ENCODE measurements at places on chromosomes 16 and 17.
A peak's percentile ranks its signal among the peaks of the same experiment; 100 is the strongest.

DNA sequence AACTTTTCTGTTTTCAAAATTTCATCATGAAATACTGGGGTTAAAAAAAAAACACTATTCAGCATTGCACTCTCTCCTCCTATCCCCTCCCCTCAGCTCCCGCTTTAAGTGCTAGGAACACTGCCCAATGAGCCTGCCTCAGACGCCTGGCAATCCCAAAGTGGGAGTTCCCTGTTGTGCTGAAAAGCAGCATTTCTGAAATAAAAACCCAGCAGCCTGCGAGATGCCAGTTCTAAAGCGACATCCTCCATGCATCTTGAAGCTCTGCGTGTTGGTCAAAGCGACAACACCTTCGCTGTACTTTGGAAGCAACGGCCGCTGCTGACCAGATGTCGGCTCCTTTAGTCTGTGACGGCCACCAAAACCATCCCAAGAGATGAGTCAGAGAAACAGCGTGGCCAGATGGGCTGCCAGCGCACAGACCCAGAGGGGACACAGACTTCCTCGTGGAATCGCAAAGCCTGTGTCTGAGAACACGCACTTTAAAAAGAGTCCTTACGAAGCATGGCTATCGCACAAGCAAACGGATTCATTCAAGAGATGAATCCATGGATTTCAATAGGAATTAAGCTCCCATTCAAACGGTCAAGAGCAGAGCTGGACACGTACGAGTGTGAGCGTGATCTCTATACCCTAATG, 32.8 kb downstream of the FBXO31 start:
- no peak for DNase-seq

DNA sequence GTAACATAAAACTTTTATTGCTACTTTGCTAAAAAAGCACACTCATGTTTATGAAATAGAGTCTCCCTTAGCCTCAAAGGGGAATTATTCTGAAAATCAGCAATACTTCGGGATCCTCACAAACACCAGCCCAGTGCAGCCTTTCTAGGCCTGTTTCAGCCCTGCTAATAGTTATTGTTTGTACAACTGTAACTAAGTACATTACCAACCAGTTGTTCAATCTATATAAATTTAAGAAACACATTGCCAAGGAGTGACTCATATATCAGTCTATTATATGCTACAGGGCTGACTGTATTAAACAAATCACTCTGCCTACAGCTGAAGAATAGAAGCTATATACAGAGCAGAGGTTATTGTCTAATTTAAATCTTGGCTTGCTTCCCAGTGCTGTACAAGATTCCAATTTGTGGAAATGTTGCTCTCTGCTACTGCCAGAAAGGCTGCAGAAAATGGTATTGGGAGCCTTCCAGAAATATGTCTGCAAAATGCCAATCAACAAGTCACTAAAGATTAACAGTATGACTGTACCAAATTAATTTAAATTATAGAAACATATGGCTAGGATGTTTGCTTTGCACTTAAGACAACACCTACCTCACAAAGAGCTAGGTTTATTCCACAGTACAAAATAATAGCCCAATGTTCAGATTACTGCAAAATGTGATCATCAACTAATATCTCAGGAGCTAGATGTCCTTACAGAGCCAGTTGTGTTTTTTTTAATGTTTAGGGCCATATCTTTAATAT, 49.7 kb downstream of the TOX3 start:
- DNase-seq = no peak

GRCh38 chr17:74864866-74865395, 5.2 kb upstream of the GRIN2C start:
- peak; percentile 88 for DNase-seq

DNA sequence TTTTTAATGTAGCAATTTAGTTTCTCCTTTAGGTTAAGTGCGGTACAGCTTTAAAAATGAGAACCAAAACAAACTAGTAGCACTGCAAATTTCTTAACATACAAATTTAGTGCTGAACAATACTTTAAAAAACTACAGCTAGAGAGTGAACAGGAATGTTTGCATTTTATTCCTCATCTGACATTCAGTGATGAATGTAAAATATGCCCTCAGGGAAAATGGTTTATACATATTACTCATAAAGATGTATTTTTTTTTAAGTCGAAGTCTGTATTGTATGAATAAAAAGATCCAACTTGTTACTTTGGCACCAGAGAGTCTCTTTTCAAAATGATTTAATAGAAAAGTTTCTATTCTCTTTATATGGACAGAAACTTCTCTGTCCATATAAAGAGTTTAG, 96.8 kb downstream of the BRIP1 start:
- no peak for DNase-seq

GRCh38 chr16:89145406-89146161, 26.0 kb upstream of the CDH15 start:
- DNase-seq = no peak

GRCh38 chr16:31331141-31331764, 23.7 kb upstream of the ITGAX start:
- peak; percentile 6 for DNase-seq

GRCh38 chr16:65235339-65236177, 113.7 kb upstream of the CDH11 start:
- DNase-seq = no peak

GRCh38 chr17:8151641-8152111, 528 bp downstream of the PER1 start:
- DNase-seq = peak; percentile 75

DNA sequence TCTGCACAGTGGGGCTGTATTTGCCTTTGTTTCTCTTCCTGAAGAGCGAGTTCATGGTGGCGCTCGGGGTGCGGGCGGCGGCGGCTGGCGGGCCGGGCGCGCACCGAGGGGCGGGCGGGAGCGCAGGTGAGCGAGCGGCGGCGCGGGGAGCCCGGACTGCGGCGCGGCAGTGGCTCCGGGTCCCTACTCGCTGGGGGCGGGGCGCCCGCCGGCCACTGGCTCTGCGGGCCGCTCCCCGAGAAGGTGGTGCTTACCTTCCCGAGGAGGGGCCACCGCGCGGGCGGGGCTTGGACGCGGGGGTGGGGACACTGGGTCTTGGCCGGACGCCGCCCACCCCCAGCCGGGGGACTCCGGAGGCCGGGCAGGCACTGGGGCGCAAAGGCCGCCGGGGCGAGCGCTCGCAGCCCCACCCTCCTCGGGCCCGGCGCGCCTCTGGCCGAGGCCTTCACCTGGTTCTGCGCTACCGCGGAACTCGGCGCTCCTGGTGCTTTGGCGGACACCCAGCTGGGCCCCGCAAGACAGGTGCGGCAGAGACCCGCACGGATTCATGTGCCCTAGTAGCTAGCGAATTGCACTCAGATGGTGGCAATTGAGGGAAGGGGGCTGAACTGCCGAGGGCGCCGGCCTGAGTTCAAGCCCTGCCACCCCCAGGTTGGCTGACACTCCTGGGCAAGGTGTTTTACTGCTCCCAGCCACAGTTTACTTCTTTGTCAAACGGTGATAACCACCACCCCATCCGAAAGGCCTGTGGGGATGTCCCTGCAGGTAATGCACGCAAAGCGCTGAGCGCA, at the start of gene PPL:
PPL (minus strand) TSS at position 158 of the 791 bp plus-strand sequence; CDS start at position 55, 103 bp downstream.
- DNase-seq = peak; percentile 97

- no peak for DNase-seq
Measured at GRCh38 chr16:80691111-80691741, 113.2 kb downstream of the CDYL2 start.

GRCh38 chr17:64218066-64218465, 45.0 kb downstream of the TEX2 start:
- DNase-seq = no peak

GRCh38 chr17:44779211-44780025, 20.6 kb downstream of the ADAM11 start:
- DNase-seq = peak; percentile 90

DNA sequence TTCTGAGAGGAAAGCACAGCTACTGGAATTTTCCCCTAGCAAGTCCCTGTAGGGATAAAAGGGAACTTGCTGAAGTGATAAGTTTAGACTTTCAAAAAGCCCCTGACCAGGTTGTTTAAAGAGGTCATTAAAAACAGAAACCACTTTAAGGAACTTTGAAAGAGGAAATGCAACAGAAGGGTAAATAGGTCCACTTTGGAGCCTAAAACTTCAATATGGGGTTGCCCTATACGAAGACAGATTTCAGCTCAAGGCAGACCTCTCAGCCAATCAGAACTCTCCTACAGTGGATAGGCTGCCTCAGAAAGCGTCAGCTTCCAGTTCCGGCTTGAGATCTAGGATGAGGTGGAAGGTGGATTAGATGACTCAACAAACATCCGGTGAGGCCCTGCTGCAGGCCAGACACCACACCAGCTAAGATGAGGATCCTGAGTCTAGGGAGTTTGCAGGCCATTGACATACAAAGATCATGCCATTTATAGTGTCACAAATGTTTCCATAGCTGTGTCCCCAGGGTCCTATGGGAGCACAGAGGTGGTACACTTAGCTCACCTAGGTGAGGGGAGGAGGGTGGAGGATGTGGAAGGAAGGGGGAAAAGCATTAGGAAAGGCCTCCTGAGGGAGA, 7.9 kb upstream of the MFSD6L start:
- no peak for DNase-seq

DNA sequence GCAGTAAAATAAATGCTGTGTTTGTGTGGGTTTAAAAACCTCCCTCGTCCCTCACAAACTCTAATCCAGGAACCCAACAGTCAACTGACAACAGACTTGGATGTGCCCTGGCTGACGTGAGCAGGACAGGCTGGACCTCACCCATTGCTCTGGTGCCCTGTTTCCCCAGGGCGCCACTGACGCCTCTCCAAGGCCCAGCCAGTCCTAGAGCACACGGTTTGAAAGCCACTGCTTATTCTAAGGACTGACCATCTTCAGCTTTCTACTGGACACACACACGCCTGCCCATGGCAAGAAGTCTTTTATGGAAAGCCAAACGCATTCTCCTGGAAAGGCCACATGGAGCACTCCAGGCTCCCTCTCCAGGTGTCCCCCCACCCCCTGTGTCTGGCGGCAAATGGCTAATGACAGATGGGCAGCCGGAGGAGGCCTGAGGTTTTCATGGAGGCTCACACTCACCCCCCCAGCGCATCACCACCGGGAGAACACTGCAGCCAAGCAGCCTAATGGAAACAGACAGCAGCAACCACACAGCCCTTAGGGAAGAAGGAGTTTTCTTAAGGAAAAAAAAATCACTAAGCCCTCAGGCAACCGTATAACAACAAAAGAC, 319.2 kb downstream of the SOX9 start:
- no peak for DNase-seq

GRCh38 chr16:61074324-61074723, 961.9 kb downstream of the CDH8 start:
- DNase-seq = no peak

- no peak for DNase-seq
Measured at GRCh38 chr16:4071686-4072561, 44.3 kb downstream of the ADCY9 start.

DNA sequence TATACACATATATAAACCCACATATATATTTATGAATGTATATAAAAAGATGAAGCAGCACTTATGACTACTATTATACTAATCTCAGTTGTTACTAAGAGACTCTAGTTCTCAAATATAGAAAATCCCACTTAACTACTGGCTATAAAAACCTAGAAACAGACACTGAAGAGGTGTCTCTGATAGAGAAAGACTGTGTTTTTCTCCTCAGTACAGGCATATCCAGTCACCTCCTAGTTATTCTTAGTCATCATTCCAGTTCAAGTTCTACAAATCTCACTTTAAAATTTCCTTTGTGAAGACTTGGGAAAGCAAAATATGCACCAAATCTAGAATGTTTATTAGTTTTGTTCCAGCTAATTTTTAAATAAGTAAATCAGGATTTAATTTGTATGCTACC, 93.9 kb downstream of the STH start:
- no peak for DNase-seq

DNA sequence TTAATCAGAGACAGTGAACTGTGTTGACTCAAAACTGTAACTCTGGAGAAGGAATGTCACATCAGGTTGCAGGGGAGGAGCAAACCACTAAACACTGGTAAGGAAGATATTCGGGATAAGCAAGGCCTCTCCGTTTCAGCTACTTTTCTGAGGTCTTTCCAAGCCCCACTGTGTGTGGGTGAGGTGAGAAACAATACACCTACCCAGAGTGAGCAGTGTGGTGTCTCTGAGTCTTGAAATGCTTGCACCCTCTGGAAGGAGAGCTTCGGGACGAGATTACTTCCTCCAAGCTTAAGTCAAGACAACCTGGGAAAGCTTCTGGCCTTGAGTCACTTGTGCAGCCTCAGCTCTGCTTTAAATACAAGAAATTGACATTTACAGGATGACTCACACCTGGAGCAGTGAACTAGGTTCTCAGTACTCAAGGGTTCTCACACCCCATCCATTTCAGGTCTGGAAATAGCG, 2.5 kb upstream of the MAP3K14 start:
- no peak for DNase-seq

- no peak for DNase-seq
Measured at GRCh38 chr17:80743181-80743771, 198.6 kb downstream of the RPTOR start.

- no peak for DNase-seq
Measured at GRCh38 chr16:58536278-58536677, 21.0 kb downstream of the SETD6 start.

- DNase-seq = no peak
Measured at GRCh38 chr16:16018705-16019104, 69.3 kb downstream of the ABCC1 start.

Measured in kidney (tissue), 22 donors.